ENCODE measurements at places on chromosomes 1 and 21.

- H3K4me3 ChIP-seq: no peak overlapping the region
- H3K36me3 ChIP-seq: no peaks in the 10 kb centered on the region
- no peak overlapping the region for H3K27ac ChIP-seq
- H3K27me3 ChIP-seq: peaks cover 4% of the 10 kb centered on the region
Observed at GRCh38 chr1:228005511-228006033, 1.2 kb upstream of the WNT3A start.

GRCh38 chr1:99170516-99170915 is 93.8 kb upstream of the PLPPR4 start:
- H3K27ac ChIP-seq: no peak overlapping the region
- no peaks in the 10 kb centered on the region for H3K4me1 ChIP-seq
- H3K27me3 ChIP-seq: no peaks in the 10 kb centered on the region
- DNase-seq: no peak
- H3K36me3 ChIP-seq: no peaks in the 10 kb centered on the region

- H3K27me3 ChIP-seq: no peaks in the 10 kb centered on the region
- H3K36me3 ChIP-seq: no peaks in the 10 kb centered on the region
- peak overlapping the region; percentile 93 for H3K4me3 ChIP-seq
- DNase-seq: no peak
Observed at GRCh38 chr1:33346927-33347649, 26.2 kb upstream of the A3GALT2 start.

DNA sequence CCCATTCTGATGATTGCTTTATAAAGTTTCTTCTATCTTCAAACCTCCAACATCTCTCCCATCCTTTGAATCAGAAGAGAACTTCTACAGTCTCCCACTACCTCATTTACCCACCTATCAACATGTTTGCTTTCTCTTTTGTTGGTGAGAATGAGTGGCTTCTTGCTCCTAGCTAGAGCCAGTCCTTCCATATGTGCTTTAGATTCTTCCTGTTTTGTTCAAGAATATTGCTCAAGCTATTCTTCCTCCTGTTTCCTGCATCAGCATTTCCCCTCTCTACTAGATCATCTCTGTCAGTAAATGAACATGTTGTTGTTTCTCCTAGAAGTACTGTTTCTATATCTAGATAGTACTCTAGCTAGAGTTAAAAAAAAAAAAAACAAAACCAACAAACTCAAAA is 6.3 kb downstream of the ATF6 start:
- no peaks in the 10 kb centered on the region for H3K27me3 ChIP-seq
- H3K4me3 ChIP-seq: no peak overlapping the region
- peaks cover 54% of the 10 kb centered on the region for H3K4me1 ChIP-seq

DNA sequence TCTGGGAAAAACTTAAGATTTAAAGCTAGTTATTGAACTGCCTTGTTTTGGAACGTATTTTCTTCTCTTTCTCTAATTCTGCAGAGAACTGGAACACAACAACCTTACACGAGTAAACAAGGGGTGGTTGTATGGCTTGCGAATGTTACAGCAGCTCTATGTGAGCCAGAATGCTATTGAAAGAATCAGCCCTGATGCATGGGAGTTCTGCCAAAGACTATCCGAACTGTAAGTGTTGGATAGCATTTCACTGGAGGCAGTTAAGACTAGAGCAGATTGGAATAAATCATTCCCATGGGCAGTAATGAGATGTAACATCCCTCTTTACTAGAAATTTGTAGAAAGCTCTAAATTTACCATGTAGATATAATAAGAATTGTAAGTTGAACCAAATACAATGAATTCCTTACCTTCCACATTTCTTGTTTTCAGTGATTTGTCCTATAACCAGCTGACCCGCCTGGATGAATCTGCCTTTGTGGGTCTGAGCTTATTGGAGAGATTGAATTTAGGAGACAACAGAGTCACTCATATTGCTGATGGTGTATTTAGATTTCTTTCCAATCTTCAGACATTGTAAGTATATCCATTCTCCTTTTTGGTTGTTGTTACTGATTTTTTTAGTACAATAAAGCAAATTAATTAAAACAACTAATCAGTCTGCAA is 22.9 kb downstream of the LRIG2 start:
- H3K27ac ChIP-seq: no peak overlapping the region
- no peak overlapping the region for H3K4me3 ChIP-seq
- peaks cover 7% of the 10 kb centered on the region for H3K4me1 ChIP-seq
- no peaks in the 10 kb centered on the region for H3K36me3 ChIP-seq

GRCh38 chr1:163656095-163656759 is 334.5 kb downstream of the NUF2 start:
- H3K36me3 ChIP-seq: no peaks in the 10 kb centered on the region
- H3K27me3 ChIP-seq: no peaks in the 10 kb centered on the region
- DNase-seq: no peak
- no peak overlapping the region for H3K27ac ChIP-seq

DNA sequence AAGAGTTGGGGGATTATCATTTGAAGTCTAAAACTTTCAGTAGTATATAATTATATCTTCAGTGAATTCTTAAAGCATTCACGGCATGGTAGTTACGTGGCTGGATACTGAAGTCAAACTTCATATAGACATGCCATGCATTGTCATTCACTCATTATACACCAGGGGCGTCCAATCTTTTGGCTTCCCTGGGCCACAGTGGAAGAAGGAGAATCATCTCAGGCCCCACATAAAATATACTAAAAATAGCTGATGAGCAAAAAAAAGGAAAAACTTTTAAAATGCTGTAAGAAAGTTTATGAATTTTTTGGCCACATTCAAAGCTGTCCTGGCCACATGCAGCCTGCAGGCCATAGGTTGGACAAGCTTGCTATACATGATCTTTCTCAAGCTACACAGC is 43.8 kb downstream of the DENND1B start:
- no peaks in the 10 kb centered on the region for H3K27me3 ChIP-seq
- no peak overlapping the region for H3K4me3 ChIP-seq
- H3K4me1 ChIP-seq: no peaks in the 10 kb centered on the region
- no peaks in the 10 kb centered on the region for H3K36me3 ChIP-seq
- DNase-seq: no peak

DNA sequence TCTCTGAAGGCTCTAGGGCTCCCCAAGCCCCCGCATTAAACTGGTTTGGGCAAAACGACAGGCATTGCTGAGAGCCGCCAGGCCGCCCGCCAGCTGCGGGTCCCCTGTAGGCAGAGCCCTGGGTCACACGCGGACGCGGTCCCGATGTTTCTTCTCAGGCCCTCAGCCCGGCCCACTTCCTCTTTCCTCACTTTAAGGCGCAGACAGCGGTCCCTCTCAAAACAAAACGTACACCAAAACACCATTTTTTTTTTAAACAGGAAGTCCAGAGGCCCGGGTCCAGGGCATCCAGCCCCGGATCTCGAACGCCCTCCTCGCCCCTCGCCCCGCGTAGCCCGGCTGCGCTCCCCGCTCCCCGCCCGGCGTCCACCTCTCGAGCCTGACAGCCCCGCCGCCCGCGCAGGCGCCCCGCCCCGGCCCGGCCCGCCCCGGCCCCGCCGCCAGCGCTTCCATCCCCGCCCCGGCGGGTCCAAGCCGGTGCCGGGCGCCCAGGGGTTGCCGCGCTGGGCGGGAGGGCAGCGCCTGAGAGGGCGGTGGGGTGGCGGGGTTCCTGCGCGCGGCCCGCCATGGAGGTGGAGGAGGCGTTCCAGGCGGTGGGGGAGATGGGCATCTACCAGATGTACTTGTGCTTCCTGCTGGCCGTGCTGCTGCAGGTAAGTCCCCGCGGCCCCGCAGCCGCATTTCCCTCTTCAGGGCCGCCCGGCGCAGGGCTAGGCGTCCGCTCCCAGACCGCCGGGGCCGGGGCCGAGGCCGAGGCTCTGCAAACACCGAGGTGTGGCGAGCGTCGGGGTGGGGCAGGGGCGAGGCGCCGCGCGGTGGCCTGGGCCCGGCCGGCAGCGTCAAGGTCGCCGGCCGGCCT is at the start of gene SLC22A15:
Gene SLC22A15 (plus strand): TSS at position 452 of the 859 bp plus-strand sequence. CDS start 115 bp downstream, at position 567.
- DNase-seq: peak; percentile 37
- peak within 1 kb of the TSS; percentile 94 for H3K27ac ChIP-seq
- H3K4me1 ChIP-seq: no peaks in the 10 kb centered on the region
- peak within 1 kb of the TSS; percentile 82 for H3K4me3 ChIP-seq

Measured in esophagus squamous epithelium (tissue), 5 donors.